PC-9 (cell line): ENCODE measurements at places on chromosomes 7 and 10.

DNA sequence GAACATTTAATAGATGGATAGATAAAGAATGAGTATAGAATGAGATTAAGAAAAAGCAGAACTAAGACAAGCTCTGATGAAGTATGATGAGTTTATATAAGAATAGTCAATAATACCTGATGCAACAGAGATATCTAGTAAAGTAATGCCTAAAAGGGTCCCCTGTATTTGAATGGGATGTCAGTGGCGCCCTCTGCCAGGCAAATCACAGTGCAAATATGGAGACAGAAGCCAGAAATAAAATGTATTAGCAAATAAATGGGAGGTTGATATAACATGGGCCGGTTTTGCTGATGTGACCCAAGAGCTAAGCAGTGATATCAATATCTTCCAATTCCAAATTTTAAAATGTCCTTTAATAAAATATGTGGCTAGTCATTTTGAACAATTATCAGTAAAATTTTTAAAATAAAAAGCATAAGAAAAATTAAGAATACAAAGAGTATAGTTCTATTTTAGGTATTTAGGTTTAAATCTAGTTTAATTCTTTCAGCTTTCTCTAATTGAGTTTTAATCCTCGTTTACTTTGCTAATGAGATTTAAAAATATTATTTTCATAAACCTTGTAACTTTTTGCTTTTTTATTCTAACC, 62.6 kb downstream of the ADK start:
- peak; percentile 50 for DNase-seq

- no peak for DNase-seq
Observed at GRCh38 chr10:85612833-85613232, 753.8 kb downstream of the GRID1 start.

- no peak for DNase-seq
Observed at GRCh38 chr10:102782673-102783551, 39.2 kb downstream of the WBP1L start.

DNA sequence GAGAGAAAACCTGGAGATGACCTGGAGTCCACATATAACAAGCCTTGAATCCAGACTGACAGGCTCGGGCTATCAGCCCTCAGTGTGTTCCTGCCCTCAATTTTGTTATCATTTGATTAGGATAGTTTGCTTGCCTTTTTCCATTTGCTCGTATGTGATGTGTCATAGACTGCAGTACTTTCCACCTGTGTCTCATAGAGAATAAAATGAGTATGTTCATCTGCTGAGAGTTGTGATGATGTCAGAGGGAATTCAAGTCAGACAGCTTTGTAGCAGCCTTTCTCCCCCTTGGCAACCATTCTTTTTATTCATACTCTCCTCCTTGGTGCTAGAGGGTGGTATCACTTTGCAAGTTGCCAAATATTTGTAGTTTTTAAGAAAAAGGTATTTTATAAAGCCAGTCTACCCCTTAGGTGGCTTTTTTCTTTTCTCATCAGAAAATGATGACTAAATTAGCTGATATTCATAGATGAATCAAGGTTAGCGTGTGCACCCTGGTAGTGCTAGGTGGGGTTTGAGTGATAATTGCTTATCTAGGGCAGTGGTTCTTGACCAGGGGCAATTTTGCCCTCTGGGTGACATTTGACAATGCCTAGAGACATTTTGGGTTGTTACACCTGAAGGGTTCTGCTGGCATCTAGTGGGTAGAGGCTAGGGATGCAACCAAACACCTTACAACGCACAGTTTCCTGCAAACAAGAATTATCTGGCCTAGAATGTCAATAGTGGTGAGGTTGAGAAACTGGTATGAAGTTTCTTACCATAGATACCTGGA, 5.4 kb downstream of the SGPL1 start:
- no peak for DNase-seq

DNA sequence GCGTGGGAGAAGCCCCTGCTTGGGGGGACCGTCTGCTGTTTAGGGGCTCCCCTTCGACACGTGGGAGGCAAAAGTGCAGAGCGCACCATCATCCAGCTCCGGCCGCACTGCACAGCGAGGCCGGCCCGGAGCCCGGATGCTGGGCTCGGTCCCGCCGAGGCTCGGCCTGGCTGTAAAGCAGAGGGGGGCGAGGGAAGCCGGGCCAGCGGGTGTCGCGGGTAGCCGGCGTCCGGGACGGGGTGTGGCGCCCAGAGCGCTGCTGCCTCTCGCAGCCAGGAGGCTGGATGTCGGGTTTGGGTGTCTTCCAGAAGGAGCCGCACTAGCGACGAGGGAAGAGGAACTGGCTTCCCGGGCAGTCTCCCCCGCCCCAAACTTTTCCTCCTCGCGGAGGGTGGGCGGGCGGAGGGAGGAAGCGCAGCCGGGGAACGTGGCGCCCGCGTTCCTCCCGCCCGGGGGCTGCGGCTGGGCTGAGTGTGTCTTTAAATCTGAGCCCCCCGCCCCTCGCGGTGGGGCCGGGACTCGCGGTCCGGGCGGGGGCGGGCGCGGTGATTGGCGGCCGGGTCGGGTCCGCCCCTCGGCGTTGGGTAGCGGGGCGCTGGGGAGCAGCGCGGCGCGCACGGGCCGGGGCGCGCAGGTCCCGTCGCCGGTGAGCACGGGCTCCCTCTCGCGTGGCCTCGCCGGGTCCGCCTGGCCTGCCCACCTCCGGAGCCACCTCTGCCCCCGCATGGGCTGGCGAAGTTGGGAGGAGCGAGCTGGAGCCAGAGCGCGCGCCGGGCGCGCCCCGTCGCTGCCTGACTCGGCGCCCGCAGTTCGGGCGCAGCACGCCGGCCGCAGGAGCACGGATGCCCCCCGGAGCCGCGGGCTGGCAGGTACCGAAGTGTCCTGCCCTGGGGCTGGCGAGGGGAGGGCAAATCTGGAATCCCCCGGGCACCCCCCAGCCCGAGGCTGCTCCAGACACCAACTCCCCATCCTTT, at the start of gene PALD1:
TSS of gene PALD1 (plus strand) at position 577 of the 974 bp plus-strand sequence. CDS start 47,185 bp downstream, outside the sequence.
- peak; percentile 53 for DNase-seq

DNA sequence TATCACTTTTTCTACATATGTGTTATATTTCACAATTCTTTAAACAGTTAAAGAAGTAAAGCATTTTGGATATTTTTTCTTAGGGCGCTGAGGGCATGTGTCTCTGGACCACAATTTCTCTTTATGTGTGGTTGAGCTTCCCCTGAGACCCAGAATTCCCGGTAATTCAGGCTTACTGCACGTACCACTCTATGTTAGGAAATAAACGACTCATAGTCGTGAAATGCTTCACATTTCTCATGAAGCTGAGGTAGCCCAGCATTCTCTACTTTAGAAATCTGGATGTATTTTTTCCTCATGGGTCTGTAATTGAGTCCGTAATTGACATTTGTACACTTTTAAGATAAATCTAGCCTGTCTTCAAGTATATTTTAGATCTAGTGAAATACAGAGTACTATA, 170.6 kb downstream of the FZD1 start:
- no peak for DNase-seq

GRCh38 chr10:8183241-8183704, 128.8 kb downstream of the GATA3 start:
- peak; percentile 33 for DNase-seq

DNA sequence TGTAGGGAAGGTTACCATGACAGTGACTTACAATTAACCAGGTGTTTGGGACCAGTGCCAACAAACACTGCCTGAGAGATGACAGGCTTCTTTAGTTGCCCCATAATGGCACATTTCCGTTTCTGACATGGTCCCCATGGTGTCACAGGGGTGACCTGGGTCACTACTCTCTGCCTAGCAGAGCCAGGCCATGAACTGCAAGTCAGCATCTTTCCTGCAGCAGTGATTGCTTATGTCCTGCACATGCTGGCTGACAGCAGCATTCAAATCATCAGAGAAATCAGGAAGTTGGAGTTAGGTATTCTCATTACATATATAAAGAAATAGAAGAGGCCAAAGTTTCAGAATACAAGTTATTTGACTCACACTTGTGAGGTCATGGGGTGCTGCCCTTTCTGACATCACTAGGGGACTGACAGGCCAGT, 47.1 kb upstream of the ZNRF2 start:
- no peak for DNase-seq

DNA sequence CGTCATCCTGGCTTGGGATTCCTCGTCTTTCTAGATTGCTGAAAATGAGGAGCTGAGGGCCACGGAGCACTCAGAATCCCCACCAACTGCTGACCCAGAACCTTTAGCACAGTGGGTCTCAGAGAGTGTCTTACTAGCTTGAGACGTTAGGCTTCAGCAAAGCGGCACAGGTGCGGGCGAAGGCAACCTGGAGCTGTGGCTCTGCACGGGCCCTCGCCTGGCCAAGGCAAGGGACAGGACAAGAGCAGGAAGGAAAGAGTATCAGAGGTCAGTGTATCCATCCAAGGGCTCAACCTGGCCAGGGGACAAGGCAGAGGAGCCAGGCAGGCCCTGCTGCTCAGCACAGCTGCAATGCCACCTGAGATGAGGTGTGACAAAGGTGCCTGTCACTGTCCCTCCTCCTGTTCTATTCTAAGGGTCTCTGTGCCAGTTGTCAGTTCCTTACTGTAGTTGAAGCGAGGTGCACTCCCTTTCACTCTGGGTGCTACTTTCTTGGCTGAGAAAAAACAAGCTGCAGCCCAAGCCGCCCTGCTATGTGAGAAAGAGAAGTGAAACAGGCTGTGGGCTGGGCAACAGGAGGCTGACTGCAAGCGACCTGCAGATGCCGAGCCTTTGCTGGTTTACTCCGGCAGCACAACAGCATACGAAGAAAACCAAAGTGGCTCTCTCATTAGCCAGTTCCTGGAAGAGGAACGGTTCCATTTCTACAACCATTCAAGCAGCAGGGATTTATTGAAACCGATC, 33.3 kb upstream of the KDM7A start:
- DNase-seq = no peak

DNA sequence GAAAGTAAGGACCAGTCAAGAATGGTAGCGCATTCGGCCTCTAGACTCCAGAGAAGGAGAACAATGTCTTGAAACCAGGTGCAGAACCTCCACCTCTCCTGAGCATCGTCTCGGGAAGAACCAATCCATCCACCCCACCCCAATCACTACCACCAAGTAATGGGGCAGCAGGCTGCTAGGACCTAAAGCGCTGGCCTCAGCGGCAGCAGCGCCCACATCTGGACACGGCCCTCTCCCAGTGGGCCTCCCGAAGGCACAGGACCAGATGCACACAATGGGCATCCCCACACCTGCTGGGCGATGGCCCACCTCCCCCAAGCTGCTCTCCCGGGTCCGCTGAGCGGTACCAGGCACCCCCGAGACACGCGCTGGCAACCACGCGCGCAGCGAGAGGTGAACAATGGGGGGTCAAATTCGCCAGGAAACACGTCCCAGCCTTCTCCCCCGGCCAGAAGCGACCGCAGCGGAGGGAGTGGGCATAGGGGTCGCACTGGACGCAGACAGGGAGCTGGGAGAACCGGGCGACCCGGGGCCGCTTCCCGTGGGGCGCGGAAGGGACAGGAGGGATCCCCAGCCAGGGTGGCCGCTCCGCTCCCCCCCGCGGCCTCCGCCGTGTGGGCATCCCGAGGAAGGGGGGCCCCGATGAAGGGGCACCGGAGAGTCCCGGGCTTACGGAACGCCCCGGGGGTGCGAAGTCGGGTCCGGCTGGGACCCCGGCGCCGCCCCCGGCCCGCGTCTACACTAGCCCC, 506 bp downstream of the CTTNBP2 start:
- DNase-seq = no peak

- no peak for DNase-seq
Observed at GRCh38 chr7:46545790-46546189, 624.7 kb upstream of the IGFBP3 start.

DNA sequence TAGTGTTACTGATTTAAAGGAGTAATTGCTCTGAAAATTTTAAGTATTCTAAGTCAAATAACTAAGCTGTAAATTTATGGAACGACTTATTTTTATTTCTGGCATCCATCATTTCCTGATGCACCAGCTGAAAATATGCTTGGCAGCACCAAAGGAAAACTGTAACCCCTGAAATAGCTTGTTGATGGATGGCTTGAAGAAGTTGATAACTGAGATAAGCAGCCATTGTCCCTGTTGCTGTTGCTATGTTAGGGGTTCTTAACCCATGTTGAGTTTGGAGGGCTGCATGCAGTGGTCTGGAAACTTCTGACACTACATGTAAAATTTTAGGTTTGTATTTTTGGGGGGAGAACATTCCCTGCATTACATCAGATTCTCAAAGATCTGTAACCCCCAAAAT, 30.6 kb downstream of the RPA3 start:
- no peak for DNase-seq

- no peak for DNase-seq
Observed at GRCh38 chr10:87546971-87547413, 42.3 kb downstream of the MINPP1 start.

GRCh38 chr7:118151671-118152070, 32.3 kb upstream of the LSM8 start:
- DNase-seq = no peak

- no peak for DNase-seq
Observed at GRCh38 chr10:94105226-94105625, 111.5 kb downstream of the PLCE1 start.

DNA sequence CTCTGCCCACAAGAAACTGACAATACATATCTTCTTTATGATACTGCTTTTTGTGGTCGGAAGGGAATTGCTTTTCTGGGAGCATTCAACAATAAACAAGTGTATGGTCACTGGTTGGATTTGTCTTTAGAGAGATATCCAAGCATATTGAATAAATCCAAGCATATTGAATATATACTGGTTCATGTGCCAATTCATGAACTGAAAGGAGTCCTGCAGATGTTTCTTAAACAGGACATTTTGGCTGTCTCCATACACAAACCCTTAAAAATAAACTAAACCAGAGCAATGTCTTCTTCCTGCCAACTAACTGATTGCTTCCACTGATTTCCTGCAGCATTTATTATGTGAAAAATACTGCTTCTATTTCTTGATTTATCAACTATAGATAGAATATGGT, 173.9 kb downstream of the FOXP2 start:
- DNase-seq = no peak

GRCh38 chr7:116951366-116952292, 1.7 kb upstream of the ST7 start:
- DNase-seq = no peak

- DNase-seq = no peak
Observed at GRCh38 chr7:8714791-8715190, 281.4 kb downstream of the NXPH1 start.

DNA sequence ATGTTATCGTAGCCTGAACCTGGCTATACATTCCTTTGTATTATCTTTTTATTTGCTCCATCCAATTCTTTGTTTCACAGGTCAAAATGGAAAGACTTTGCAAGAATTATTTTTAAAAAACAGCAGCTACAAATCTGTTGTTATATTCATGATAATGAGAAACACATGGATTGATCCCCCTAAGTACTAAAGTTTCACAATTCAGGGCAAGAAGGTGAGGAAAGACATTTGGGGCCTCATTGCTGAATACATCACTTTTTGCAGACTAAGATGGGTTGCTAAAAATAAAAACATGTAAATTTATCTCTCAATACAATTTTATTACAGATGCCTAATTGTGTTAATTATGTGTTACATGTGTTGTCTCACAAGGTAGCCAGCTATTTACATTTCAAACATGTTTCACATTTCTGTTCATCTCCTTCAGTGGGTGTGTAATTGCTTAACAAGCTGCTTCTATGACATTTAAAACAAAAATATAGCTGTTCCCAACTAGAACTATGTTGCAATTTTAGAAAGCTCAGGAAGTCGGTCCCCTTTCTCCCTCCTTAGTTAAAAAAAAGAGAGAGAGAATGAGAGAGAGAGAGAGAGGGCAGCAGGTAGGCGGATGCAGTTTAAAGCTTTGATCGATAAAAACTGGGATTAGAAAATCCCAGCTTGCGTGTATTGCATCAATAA, 606.3 kb upstream of the FZD8 start:
- DNase-seq = no peak
